ENCODE measurements at places on chromosomes 7 and 10.

DNA sequence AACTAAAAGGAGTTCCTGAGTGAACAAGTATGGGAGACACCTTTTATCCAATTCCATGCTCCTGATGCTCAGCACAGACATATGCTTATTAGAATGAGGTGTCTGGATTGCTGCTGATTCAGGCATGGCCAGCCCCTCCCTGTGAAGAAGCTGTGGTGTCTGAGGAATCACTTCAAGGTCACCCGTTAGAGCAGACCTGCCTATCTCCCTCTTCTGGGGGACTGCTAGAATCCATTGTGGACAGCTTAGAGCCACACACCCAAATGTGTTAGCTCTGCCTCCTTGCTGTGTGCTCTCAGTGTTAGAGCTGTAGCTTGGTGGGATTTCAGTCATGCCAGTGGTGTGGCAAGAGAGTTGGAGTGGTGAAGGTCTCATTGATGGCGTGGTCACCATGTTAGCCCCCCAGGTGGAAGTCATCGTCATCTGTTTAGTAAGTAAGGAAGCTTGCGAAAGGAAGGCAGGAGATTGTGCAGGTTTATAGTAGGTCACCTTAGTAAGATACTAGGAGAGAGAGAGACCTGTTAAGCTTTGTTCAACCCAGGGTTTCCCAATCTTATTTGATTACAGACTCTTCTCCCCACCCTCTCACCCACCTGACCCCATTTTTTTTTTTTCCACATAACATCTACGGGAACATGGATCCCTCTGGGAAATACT is 12.8 kb downstream of the PRXL2A start:
- no peak for DNase-seq

GRCh38 chr10:132578287-132578951 is 40.8 kb downstream of the INPP5A start:
- no peak for DNase-seq

DNA sequence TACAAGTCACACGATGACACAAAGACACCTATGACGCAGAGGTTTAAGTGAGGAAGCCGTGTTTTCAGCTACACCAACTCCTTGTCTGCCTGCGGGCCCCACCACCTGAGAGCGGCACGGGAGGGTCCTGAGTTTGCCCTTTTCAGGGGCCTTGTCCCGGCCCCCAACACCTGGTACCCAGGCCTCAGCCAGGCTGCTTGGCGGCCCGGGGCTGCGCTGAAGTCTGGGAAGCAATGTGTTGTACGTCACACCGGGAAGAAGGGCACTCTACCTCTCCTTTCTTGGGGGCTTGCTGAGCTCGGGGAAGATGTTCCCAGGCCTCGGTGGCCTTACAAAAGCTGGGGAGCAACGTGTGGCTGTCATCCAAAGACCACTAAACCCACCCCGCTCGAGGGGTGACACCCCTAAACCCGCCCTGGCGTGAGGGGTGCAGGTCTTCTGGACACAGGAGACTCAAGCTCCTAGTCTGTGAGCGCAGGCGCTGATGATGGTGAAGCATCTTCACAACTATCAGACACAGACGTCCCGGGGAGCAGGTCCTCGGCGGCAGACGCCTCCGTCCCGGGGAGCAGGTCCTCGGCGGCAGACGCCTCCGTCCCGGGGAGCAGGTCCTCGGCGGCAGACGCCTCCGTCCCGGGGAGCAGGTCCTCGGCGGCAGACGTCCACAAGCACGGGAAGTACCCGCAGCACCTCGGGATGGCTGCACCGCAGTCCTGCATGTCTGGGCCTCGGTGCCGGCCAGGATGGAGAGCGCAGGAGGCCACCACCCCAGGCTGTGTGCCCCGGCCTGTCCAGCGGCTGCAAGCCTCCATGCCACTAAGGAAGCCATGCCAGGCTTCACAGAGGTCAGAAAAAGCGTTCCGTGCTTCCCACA is 15.4 kb downstream of the CFAP46 start:
- no peak for DNase-seq

- no peak for DNase-seq
Observed at GRCh38 chr10:128599030-128599429, 472.8 kb upstream of the MKI67 start.

DNA sequence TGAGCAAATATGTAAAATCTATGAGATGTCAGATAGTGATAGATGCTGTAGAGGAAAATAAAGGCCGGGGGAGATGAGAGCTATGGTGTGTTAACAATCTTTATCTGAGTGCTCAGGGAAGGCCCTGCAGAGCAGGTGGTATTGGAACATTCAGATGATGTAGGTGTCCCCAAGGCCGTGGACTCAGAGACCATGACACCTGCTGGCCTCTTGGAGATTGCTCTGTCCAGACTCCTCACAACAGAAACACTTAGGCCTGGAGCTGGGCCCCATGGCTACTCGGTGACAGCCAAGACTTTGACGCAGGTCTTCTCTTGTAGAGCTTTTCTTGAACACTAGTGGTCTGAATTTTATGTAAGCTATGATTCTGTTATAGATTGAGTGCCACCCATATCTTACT is 13.3 kb downstream of the AKR1E2 start:
- no peak for DNase-seq

DNA sequence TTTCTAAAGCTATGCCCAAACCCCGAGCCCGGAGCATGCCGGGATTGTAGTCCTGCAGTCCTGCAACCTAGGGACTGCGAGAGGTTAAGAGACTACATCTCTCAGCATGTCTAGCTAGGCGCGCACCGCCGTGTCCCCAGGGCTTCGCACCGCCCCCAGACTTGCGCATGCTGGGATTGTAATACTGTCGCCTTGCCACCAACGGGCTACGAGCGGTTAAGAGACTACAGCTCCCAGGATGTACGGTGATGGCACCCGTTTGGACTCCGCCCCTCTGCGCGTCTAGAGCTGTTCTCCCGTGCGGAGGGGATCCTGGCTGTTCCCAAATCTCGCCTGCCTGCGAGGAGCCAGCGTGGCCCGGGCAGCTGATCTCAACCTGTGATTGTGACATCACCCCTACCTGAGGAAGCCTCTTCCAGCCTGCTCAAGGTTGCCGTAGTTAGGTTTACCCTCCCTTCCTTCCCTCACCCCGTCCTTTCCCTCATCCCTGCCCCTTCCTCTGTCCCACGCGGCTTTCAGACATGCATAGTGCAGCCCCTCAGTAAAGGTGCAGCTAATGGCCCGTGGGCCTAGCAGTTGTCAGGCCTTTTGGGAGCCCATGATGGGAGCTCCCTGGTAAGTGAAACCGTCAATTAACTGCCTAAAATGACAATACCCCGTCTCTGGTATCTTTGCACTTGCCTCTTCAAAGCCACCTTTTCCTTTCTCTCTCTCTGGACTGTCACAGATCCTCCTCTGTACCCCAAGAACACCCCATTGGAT is 6.3 kb upstream of the ZNF736 start:
- peak; percentile 85 for DNase-seq

DNA sequence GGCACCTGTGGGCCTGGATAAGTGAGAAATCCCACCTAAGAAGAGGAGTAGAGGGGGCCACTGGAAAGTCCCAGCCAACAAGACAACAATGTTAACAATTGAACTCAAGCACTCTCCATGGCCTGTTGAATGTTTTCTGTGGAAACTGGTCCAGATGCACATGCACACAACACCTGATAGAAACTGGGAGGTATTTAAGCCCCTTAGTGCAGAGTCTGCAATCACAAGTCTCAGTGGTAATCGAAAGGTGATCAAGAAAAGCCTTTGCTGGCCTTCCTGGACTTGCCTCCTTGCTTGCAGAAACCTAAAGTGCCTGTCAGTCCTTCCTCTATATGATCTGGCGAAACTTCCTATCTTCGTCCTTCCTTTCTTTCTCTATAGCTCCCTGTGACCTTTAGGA is 30.6 kb upstream of the HNRNPH3 start:
- no peak for DNase-seq

DNA sequence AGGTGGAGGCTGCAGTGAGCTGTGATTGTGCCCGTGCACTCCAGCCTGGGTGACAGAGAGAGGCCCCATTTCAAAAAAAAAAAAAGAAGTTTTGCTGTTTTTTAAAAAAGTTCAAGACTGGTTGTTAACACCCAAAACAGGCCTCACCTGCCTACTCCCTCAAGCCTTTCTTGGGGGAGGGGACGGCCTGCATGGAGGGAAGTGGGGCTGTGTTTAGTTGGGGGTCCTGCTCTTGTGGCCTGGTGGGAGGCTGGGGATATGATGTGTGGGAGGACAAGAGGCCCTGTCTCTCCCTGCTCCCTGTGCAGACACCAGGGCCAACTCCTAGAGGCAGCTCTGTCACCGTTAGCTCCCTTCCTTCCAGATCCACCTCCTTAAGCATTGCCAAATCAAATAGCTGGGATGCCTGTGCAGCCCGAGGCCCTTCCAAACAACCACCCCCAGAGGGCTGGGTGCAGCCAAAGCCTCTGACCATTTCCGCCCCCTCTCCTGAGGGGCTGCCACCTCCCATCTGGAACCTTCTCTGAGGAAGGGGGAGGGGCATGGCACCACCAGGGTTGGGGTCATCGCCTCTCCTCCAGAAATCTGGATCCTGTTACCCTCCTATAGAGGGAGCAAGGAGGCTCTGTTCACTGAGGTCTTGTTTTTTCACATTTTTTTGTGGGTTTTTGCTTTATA is 32.9 kb upstream of the ANKRD2 start:
- no peak for DNase-seq

- DNase-seq: no peak
Observed at GRCh38 chr7:140200061-140200989, 23.5 kb upstream of the KDM7A start.

DNA sequence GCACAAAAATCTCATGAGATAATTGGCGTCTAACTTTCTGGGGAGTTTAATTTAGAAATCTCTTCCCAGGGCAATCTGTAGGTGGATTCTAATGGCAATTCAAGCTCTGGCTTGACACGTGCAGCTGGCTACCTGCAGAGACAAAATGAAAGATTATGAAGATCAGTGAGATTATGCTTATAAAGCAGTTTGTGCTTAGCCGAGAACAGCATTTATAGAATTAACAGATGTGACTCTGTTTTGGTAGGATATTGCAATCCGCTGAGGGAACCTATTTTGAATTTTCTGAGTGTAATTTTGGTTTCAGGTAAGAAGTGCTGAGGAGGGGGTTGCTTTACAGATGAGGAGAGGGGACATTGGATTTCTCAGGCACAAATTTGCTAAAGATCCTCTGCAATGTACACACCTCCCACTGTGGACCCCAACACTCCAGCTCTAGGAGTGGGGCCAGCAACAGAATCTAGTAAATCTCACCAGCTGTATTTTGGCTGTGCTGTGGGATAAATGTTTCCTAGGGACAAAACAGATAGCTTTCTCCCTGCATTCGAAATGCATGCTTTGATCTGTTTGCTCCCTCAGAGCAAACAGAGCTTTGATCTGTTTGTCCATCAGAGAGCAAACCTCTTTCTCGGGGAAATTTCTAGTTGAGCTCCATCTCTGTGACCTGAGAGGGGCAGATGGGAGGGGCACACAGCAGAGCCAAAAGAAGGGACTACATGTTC is 7.4 kb downstream of the GJD4 start:
- no peak for DNase-seq

All from right renal cortex interstitium (tissue), 3 donors.